H9 (cell line): ENCODE measurements at places on chromosomes 16 and 17. TPM values are rescaled to one million over a fixed set of nuclear protein-coding genes. Genes with fewer than 3 reads are reported as not detected.

Gene GRIN2C
- total RNA-seq = 0.13 and 0.44 TPM in 2 replicates

- no peak for DNase-seq
Observed at GRCh38 chr17:10777890-10778289, 26.0 kb downstream of the TMEM238L start.

Gene CMTM2
- total RNA-seq = not detected in 2 replicates

Gene CCDC200
- total RNA-seq = not detected in 2 replicates

Gene MYOCD
- total RNA-seq = 0.17 and 0.39 TPM in 2 replicates

GRCh38 chr16:90035902-90036301, 16.6 kb upstream of the DBNDD1 start:
- DNase-seq = no peak

- DNase-seq = no peak
Observed at GRCh38 chr17:9294661-9295210, 273.4 kb downstream of the NTN1 start.

GRCh38 chr16:1144476-1145382, 8.2 kb upstream of the CACNA1H start:
- no peak for DNase-seq

GRCh38 chr17:51672065-51672464, 411.7 kb downstream of the UTP18 start:
- DNase-seq = no peak

DNA sequence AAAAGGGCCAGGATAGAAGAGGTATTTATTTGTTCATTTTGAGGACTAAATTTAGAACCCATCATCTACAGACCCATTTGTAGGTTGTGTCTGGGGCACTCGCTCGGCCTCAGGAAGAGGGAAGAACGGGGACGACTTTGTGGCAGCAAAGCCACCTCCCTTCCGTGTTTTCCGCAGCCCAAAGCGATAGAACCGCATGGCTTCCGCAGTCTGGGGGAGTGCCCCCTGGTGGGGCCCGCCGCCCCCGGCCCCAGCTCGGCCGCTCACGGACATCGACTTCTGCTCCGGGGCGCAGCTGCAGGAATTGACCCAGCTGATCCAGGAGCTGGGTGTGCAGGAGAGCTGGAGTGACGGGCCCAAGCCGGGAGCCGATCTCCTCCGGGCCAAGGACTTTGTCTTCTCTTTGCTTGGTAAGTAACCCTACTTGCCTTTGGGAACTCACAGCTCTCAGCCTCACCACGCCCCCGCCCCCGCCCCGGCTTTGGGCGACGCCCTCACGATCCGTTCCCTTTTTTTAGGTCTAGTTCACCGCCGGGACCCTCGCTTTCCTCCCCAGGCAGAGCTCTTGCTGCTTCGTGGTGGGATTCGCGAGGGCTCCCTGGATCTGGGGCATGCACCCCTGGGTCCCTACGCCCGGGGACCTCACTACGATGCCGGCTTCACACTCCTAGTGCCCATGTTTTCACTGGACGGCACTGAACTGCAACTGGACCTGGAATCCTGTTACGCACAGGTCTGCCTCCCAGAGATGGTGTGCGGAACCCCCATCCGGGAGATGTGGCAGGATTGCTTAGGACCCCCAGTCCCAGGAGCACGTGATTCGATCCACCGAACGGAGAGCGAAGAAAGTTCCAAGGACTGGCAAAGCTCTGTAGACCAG, 681 bp downstream of the TMEM102 start:
- DNase-seq = peak; percentile 91

Gene ALOX15
- 0.31 and 0.39 TPM in 2 replicates for total RNA-seq

- no peak for DNase-seq
Observed at GRCh38 chr17:73390851-73391250, 79.0 kb upstream of the CDC42EP4 start.

DNA sequence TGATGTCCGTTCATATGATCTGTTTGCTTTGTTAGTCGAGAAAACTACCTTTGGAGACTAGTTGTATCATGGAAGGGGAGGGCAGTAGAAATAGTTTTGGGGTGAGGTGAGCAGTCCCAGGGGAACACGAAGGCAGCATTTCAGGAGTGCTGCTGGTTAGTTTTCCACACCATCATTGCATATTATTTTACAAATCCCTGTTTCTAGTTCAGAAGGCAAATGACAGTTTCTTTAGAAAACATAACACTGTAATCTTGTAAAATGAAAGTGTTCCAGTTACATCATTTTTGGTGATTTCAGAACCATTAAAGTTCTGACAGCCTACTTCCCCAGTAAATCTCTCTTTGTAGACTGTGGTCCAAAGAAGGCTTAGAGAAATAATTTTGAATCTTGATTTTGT, 25.4 kb downstream of the BANP start:
- DNase-seq = no peak

DNA sequence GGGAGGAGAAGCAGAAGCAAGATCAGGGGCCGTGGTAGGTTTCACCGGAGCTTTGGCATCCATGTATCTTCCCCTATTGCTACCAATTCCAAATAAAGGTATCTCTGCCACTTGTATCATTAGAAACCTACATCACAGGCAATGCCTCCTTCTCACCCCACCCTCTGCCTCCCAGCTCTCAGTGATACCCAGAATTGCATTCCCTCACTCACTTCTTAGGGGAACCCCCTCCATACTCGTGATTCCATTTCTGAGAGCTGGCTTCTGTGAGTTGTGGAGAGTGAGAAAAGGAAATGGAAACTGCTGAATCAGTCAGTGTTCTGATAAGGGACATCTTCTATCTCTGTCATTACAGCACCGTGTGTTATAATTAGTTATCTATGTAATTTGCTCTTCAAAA, 2.3 kb upstream of the CCL3 start:
- DNase-seq = peak; percentile 14

- no peak for DNase-seq
Observed at GRCh38 chr17:247767-248166, 66.3 kb upstream of the DOC2B start.

DNA sequence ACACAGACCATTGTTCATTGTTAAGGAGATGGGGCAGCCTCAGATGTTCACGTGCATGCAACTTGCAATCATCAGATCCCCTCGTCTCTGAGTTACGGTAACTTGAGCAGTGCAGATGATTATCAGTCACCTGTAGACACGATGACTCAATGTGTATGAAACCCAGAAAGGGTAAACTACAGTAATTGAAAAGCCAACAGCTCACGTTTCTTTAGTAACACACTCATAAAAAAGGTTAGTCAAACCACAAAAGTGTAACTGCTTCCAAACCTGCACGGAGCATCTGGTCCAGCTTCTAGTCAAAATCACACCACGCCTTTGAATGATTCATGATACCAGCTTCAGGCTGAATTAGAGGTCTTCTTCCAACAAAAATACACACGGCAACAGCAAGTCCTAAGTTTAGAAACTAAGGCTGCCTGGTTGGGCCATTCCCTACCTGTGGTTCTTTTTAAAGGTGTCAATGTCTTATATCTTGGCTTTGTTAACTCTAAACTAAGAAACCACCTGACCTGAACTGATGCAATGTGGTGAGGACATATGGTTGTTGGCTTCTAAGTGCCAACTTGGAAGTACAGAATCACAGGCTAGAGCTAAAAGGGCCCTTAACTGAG, 32.3 kb downstream of the GRB7 start:
- DNase-seq = no peak

DNA sequence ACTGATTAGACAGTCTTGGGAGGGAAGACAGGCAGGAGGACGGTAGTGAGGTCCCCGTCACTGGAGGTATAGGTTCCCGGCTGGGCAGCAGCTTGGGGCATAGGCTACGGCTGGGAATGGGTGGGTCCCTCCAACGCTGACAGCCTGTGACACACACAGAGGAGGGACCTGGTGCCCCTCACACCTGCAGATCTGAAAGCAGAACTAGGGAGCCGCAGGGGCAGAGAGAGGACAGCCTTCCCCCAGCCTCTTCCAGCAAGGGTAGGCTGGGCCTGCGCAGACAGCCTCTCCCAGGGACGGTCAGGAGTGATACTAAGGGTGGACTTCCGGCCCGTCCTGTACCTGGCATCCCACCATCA, 2.0 kb downstream of the P2RX1 start:
- DNase-seq = no peak

Gene FOXN1
- not detected in 2 replicates for total RNA-seq

DNA sequence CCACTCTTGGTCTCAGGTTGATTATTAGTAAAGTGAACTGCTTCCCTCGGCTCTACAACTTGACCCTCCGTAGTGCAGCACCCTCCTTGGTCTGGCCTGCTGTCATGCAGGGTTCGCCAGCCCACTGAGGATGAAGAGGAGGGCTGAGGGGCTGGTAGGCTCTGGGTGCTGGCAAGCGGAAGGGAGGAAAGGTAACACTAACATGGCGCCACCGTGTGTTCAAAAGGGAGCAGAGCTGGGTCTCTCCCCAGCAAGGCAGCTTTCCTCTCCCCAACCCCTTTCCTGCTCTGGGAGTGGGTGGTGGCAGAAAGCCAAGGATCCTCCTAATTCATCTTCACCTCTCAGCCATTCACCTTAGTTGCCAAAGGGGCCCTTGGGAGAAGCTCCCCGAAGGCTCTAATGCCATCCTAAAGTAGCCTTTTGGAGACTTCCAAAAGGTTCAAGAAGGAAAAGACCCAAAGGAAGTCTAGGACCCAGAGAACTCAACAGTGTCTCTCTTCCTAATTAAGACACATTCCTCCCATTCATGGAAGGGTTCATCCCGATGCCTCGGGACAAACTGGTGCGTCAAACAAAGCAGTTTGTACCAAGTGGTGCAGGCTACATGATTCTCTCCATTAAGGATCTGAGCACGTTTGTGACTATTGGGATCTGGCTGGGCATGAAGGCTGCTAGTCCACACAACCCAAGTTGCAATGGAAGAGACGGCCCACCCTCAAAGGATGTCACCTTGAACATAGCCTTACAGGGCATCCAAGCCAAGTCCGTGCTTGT, 90.8 kb upstream of the TOB1 start:
- DNase-seq = peak; percentile 92

DNA sequence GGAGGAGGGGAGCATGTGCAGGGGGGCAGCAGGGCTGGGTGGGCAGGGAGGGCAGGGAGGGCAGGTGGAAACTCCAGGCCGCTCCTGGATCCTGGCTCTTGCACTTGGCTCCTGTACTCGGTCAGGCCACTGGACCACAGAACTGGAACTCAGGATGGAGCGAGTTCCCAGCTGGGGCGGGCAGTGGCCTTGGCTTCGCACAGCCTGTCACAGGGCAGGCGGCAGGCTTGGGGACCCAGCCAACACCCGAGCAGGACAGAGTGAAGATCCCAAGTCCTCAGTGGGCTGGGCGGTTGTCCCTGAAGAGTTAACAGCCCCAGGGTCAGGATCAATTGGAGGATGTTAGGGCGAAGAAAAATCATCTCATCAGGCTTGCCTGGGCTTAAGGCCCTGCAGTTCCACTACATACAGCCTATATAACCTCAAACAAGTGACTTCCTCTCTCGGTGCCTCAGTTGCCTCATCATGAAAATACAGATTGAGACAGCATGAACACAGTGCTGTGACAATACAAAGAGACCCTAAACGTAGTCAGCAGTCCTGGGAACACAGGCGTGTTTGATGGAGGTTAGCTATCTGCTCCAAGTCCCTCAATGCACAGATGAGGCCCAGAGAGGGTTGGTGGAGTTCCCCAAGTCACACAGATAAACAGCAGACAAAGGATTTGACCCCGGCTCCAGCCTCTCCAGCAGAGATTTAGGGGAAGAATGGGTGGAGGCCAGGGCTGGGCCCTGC, 21.9 kb downstream of the ZNF423 start:
- no peak for DNase-seq

Gene NOG
- not detected in 2 replicates for total RNA-seq

DNA sequence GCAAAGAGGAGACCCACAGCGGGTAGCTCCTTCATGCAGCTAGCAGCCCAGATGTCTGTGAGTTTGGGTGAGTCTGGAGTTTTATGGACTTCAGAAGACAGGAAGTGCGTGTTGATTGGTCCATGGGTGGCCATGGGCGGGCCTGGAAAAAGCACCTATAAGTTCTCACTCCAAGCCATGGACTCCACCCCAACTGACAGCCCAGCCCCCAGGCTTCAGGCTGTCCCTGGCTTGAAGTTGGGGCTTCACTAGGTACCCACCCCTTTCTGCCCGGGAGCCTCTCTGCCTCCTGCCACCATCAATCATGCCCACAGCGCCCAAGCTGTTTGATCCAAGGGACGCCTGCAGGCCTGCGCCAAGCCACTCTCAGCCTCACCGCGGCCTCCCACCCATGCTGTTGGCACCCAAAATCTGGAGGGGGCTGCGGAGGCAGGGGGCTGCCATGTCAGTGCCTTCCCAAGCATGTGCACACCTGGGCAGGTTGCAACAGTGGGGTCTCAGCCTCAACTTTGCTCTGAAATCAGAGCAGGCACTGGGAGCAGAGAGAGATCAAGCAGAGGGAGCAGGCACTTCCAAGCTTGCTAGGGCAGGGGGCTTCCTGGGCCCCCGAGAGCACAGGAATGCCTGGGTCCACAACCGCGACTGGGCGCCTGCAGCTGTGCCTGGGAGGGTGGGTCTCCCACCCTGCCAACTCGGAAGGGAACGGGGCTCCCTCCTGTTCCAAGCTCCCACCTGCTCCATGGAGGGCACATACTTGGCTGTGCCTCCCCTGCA, 1503.7 kb downstream of the CDH11 start:
- peak; percentile 35 for DNase-seq

DNA sequence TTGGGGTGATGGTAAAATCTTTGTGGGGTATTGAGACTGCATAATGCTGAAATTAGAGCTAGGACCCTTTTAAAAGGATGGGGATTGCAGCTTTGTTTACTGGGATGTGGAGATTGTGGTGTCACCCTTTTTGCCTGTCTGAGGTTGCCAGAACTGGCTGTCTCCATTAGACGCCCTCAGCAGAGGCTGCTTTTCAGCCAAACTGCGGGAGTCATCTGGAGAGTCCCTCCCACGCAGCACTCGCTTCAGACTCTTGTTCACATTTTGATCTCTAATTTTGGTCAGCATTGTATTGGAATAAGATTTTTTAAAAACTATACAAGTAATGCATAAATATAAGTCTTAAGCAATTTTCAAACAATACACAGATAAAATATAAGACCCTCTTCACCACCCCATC, 27.9 kb upstream of the JPT2 start:
- DNase-seq = no peak

GRCh38 chr17:73304971-73305812, 6.6 kb downstream of the CDC42EP4 start:
- DNase-seq = peak; percentile 85

- peak; percentile 65 for DNase-seq
Observed at GRCh38 chr16:5490499-5490898, 392.9 kb upstream of the EEF2KMT start.

- DNase-seq = no peak
Observed at GRCh38 chr16:11423315-11424117, 78.3 kb downstream of the RMI2 start.

GRCh38 chr16:69720822-69721430, 5.4 kb downstream of the NQO1 start:
- no peak for DNase-seq

- DNase-seq = no peak
Observed at GRCh38 chr17:64186171-64187092, 56.5 kb upstream of the ERN1 start.

Gene TIMM22
- total RNA-seq = 23.0 and 23.7 TPM in 2 replicates

Gene ZFPM1
- total RNA-seq = 3.6 and 4.7 TPM in 2 replicates

DNA sequence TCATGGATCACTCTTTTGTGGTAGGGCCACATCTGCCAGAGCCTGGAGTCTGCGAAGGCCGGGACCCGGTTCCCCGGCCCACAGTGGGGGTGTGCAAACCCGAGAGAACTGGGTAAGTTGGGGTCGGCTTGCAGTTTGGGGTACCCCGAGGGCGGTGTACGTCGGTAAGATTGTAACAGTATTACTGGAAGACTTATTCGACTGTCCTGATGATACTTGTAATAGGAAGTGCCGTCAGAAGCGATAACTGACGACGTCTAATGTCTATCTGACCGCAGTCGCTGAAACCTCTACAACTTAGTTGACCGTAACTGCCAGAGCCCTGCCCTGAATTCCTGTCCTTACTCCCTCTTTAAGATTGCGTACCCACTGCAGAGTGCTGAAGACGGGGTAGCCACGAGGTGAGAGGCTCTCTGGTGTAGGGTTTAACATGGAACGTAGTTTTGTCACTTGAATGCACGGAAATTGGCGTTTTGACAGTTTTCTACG, 24.0 kb downstream of the TRPV2 start:
- no peak for DNase-seq
